ENCODE measurements at places on chromosomes 1 and 21. TPM values are rescaled to one million over a fixed set of nuclear protein-coding genes. Genes with fewer than 3 reads are reported as not detected.

CTSK gene
- total RNA-seq, result 2.8 TPM

MIGA1 gene
- total RNA-seq, result 7.0 TPM

SPRR2G gene
- not detected for total RNA-seq

GRCh38 chr1:239795304-239795703, 296.4 kb upstream of the FMN2 start:
- no peaks in the 10 kb centered on the region for H3K27me3 ChIP-seq
- H3K27ac ChIP-seq, result no peak overlapping the region

GRCh38 chr1:171173069-171173468, 12.0 kb upstream of the FMO2 start:
- no peak overlapping the region for H3K27ac ChIP-seq
- H3K4me3 ChIP-seq, result no peak overlapping the region
- H3K36me3 ChIP-seq, result no peaks in the 10 kb centered on the region

- no peaks in the 10 kb centered on the region for H3K4me1 ChIP-seq
- H3K27me3 ChIP-seq, result no peaks in the 10 kb centered on the region
- no peak overlapping the region for H3K4me3 ChIP-seq
- peak; percentile 21 for DNase-seq
- no peaks in the 10 kb centered on the region for H3K36me3 ChIP-seq
These were observed 633.7 kb upstream of the USP24 start for GRCh38 chr1:55848906-55849305.

Data from H1 (cell line).